ENCODE measurements at places on chromosomes 16 and 17. TPM values are rescaled to one million over a fixed set of nuclear protein-coding genes. Genes with fewer than 3 reads are reported as not detected.

Gene DBNDD1
- 0.67 TPM for total RNA-seq

Gene SLC25A39
- 149 TPM for total RNA-seq

Gene KRTAP4-9
- total RNA-seq: not detected

DNA sequence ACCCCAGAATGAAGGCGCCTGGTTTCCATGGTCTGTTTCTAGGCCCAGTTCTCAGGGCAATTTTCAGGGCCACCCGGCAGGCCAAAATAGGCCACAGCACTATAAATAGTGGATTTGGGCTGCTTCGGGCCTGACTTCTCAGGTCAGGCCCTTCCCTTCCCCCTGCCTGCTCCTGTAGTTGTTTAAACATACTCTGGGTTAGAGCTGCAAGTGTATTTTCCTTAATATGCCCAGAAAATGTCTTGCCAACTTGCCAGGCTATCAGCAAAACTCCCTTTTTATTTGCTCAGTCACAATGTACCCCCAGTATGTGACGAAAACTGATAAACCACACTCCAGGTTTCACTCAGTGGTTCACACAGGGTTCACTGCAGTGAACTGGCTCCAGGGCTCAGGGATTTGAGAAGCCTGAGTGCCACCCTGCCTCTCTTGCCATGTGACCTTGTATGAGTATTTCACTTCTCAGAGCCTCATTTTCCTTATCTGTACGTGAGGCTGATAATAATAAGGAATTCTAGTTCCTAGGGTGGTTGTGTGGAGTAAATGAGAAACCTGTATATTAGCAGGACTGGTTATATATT is 76.5 kb downstream of the GPRC5B start:
- no peaks in the 10 kb centered on the region for H3K36me3 ChIP-seq
- peak; percentile 17 for DNase-seq
- H3K27me3 ChIP-seq: no peaks in the 10 kb centered on the region
- H3K27ac ChIP-seq: no peak overlapping the region

DNA sequence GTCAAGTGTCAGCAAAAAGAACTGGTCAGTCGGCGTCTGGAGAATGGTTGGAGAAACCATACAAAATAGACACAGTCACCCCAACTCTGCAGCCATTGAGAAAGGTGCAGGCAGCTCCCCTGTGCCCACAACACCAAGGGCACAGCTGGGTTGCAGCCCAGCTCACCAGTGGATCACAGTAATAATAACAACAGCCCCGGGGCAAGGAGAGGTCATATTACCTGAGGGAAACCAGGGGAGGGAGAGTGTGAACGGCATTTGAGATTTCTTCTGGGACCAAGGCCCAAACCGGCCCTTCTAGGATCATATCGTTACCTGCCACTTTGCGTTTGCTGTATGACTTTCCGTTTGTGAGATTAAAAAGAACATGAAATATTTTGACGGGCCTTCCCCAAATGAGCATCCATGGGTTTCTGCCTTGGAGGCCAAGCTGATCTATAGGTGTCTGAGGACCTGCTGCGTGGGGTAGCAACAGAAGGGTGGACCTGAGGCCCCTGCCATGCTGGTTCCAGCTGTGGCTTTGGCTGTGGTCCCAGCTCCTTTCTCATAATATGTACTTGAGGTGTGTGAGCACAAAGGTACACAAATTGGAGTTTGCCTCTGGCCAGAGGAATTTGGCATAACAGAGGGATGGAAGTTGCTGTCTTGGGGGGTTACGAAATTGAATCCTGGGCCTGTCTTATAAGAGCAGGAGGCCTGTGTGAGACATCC is 154.6 kb downstream of the CMIP start:
- DNase-seq: no peak
- H3K27me3 ChIP-seq: no peaks in the 10 kb centered on the region
- H3K27ac ChIP-seq: no peak overlapping the region
- H3K4me1 ChIP-seq: peaks cover 4% of the 10 kb centered on the region

Gene LRRC46
- total RNA-seq: 0.31 TPM

Gene GDPD3
- total RNA-seq: 10.3 TPM

GRCh38 chr16:732936-733335 is 6.0 kb downstream of the HAGHL start:
- no peaks in the 10 kb centered on the region for H3K27me3 ChIP-seq
- peaks cover 10% of the 10 kb centered on the region for H3K36me3 ChIP-seq
- H3K27ac ChIP-seq: no peak overlapping the region
- DNase-seq: no peak
- peaks cover 12% of the 10 kb centered on the region for H3K4me1 ChIP-seq

DNA sequence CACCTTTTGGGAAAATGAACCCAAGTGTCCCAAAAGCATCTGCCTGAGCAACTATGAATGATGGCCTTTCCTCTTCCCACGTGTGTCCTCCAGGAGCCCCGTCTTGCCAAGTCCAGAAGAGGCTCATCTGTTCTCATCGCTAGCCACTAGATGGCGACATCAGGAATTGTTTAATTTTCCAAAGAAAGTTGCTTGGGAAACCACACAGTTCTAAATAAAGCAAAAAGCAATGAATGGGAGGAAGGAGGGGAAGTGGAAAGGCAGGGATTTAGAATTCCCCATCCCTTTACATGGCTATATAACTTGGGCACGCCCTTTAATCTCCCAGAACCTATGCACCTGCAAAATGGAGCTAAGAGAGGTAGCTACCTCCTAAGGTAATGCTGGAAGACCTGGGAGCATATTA is 9.0 kb upstream of the CDH5 start:
- H3K4me1 ChIP-seq: no peaks in the 10 kb centered on the region
- no peaks in the 10 kb centered on the region for H3K36me3 ChIP-seq
- DNase-seq: peak; percentile 47
- H3K27me3 ChIP-seq: peaks cover 30% of the 10 kb centered on the region

DNA sequence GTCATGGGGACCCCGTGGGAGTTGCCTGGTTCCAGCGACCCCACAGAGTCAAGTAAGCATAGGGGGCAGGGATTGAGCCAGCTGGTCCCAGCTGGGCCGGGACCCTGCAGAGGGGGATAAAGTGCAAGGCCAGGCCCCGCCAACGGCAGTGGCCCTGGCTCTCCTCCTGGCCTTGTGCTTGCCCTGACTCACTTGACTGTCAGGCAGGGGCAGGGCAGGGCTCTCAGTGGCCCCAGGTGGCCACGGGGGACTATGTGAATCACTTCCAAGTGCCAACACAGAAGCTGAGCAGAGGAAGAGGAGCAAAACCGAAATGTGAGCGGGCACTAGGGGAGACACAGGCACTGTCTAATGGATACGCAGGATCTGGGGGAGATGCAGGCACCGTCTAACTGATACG is 21.6 kb upstream of the NCBP3 start:
- no peak overlapping the region for H3K4me3 ChIP-seq
- H3K4me1 ChIP-seq: no peaks in the 10 kb centered on the region
- no peak overlapping the region for H3K27ac ChIP-seq
- no peak for DNase-seq
- H3K27me3 ChIP-seq: no peaks in the 10 kb centered on the region

Gene FZD2
- total RNA-seq: not detected

GRCh38 chr16:1816396-1817275 is 10.0 kb downstream of the HAGH start:
- peaks cover 1% of the 10 kb centered on the region for H3K36me3 ChIP-seq
- peaks cover 10% of the 10 kb centered on the region for H3K4me1 ChIP-seq
- H3K4me3 ChIP-seq: no peak overlapping the region
- DNase-seq: no peak

GRCh38 chr17:901191-901950 is 78.2 kb downstream of the NXN start:
- no peak for DNase-seq
- H3K36me3 ChIP-seq: no peaks in the 10 kb centered on the region
- H3K4me1 ChIP-seq: no peaks in the 10 kb centered on the region
- H3K4me3 ChIP-seq: no peak overlapping the region
- H3K27me3 ChIP-seq: peaks cover 40% of the 10 kb centered on the region

DNA sequence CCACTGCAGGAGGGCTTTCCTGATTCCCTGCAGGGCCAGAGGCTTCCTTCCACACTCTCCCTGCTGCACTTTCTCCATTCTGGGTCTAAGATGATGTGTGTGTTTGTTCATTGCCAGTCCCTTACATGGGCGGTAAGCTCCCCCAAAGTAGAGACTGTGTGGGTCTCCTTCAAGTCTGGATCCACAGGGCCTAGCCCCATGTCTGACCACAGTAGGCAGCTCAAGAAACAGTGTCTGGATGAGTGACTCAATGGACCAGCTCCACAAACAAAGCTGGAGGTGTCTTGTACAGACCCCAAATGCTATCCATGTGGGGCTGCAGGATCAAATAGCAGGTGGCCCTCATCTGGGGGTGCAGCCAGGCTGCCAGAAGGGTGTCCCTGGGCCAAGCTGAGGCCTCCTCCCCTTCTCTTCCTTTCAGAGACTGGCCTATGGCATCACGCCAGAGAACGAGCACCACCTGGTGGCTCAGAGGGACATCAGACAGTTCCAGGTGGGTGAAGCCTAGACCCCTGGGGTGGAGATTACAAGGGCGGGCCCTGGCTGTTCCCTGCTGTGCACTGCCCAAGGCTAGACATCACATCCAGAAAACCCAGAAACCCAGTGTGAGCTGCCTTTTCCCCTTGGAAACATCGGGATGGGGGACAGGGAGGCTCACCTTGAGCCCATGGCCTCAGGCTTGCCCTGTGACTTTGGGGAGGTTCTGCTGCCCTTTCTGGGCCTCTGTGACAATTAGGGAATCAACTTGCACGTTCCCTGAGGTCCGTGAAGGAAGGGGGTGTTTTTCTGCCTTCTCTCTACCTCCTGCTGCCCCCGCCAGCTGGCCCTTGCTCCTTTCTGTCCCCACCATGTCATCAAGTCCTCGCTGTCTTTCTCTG is 45.9 kb downstream of the SLC6A2 start:
- peak; percentile 58 for DNase-seq
- peaks cover 2% of the 10 kb centered on the region for H3K27me3 ChIP-seq
- no peak overlapping the region for H3K27ac ChIP-seq

Gene VAC14
- total RNA-seq: 19.6 TPM

Gene HEATR3
- 16.3 TPM for total RNA-seq

Gene FOXN1
- total RNA-seq: not detected

DNA sequence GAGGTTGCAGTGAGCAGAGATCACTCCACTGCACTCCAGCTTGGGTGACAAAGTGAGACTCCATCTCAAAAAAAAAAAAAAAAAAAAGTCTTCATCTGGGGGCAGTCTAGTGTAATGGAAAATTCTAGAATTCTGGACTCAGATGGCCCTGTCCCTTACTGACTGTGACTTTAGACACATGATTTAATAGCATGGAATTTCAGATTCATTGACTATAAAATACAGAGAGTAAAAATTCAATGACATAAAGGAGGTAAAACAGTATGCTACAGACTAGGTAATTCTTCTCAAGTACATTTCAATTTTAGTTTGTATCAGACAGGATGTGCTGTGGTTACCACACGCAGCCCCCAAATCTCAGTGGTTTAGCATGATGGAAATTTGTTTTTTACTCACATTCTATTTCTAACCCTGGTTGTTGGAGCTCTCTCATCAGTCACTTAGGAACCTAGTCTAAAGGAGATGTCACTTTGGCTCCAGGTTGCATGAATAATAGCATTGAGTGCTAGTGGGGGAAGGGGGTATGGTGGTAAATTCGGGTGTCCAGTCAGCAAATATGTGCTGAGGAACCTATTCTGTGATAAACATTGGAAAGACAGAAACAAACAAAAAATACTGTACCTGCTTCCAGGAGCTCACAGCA is 444.0 kb downstream of the XYLT1 start:
- peak overlapping the region; percentile 47 for H3K27ac ChIP-seq
- peaks cover 30% of the 10 kb centered on the region for H3K4me1 ChIP-seq
- H3K4me3 ChIP-seq: no peak overlapping the region
- H3K36me3 ChIP-seq: peaks cover 10% of the 10 kb centered on the region

Gene EPX
- total RNA-seq: not detected

DNA sequence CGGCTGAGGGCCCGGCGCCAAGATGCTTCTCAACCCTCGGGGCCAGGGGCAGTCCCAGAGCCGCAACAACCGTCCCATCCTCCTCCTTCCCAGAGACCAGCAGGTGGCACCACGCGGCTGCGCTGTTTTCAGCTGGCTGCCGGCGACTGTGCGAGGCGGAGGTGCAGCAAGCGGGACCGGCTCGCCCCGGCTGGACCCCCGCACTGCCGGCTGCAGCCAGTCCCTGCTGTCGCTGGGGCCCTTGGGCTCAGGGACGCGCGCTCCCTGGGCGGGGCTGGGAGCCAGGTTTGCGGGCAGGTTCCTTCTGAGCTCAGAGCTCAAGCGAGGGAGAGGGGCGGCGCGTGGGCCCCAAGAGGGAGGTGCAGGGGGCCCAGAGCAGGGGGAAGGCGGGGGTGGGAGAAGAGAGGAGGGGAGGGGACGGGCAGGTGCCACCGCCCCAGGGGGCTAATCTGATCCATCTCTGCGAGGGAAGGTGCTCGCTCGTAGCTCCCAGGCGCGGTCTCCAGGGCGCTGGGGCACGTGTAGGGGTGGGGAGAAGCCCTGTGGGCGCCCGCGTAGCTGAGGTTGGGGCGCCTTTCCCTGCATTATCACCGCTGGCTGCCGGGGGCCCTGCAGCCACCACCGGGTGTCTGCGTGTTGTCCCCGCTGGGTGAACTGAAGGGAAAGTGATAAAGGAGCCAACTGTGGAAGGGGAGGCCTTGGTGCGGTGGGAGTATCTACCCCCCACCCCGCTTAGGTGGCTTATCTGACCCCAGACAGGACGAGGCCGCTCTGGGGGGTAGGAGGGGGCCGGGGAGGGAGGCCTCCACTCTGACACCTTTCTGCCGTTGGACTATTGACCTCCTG is 24.2 kb downstream of the STAT5A start:
- peaks cover 71% of the 10 kb centered on the region for H3K36me3 ChIP-seq
- peaks cover 86% of the 10 kb centered on the region for H3K4me1 ChIP-seq
- H3K27ac ChIP-seq: peak overlapping the region; percentile 92
- H3K27me3 ChIP-seq: no peaks in the 10 kb centered on the region

Gene CHST4
- total RNA-seq: not detected

GRCh38 chr16:88778271-88778525 is 6.8 kb downstream of the PIEZO1 start:
- H3K36me3 ChIP-seq: no peaks in the 10 kb centered on the region
- no peak overlapping the region for H3K4me3 ChIP-seq
- DNase-seq: no peak
- H3K4me1 ChIP-seq: peaks cover 44% of the 10 kb centered on the region
- no peaks in the 10 kb centered on the region for H3K27me3 ChIP-seq
- H3K27ac ChIP-seq: no peak overlapping the region

DNA sequence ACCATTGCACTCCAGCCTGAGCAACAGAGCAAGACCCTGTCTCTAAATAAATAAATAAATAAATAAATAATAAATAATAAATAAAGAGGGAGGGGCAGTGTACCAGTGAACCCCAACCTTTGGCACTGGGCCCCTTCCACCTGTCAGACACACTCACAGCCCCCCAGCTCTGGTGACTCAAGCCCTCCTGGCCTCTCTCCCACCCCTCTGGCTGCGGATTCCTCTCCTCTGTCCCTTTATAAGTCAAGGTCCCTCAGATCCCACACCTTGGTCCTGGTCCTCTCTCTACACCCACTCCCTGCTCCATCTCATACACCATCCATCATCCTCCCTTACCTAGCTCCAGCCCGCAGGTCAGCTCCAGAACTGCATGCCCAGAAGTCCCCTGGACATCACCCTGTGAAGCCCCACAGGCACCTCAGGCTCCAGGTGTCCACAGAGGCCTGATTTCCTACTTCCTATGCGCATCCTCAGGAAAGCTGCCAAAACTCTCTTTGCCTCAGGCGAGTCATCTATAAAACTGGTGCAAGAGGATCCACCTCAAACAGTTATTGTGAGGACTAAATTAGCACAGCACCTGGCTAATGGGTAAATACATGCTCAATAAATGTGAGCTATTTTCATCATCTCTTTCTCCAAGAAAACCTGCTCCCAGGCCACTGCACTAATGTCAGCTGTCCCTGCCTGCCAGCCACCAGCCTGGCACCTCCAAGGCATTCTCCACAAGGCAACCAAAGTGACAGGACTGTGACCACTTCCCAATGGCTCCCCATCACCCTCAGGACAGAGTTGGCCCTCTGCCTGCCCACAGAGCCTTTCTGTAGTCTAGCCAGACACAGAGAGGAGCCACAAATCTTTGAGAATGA is 46.8 kb downstream of the BEAN1 start:
- DNase-seq: no peak
- H3K27me3 ChIP-seq: peaks cover under 1% of the 10 kb centered on the region
- peaks cover 17% of the 10 kb centered on the region for H3K4me1 ChIP-seq
- no peak overlapping the region for H3K27ac ChIP-seq
- H3K4me3 ChIP-seq: no peak overlapping the region
- H3K36me3 ChIP-seq: no peaks in the 10 kb centered on the region

Data from activated naive CD4-positive, alpha-beta T cell treated with anti-CD3 and anti-CD28 coated beads for 36 hours (primary cell).